ENCODE measurements at places on chromosomes 16 and 17. TPM values are rescaled to one million over a fixed set of nuclear protein-coding genes. Genes with fewer than 3 reads are reported as not detected.
A peak's percentile ranks its signal among the peaks of the same experiment; 100 is the strongest.

- no peak for DNase-seq
Observed at GRCh38 chr16:381012-381788, 578 bp downstream of the PGAP6 start.

DNA sequence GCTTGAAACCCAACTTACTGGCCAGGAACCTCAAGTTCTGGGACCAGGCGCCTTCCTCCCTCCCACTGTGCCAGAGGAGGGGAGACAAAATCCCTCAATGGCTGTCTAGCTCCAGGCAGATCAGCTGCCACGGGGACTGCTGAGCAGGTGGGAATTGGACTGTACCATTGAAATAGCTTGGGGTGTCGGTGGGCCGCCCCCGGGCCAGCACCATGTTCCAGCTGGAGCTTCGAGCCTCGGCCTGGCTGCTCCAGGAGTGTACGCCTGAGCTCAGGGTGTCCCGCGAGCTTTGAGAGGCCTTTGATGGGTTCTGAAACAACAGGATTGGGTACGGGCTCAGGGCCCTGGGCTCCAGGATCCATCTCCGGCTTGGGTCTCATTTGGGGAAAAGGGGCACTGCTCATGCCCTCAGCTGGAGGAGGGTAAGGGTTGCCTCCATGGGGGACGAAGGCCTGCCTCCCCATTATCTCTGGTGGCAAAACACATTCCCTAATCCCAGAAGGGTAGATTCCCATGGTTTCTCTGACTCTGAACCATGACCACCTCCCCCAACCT is 4.6 kb upstream of the SPATA32 start:
- DNase-seq, result no peak

GRCh38 chr16:15444264-15444663 is 9.9 kb downstream of the BMERB1 start:
- DNase-seq, result no peak

- no peak for DNase-seq
Observed at GRCh38 chr16:73219176-73219575, 171.2 kb upstream of the ZFHX3 start.

- no peak for DNase-seq
Observed at GRCh38 chr16:9039210-9039609, 52.2 kb upstream of the HAPSTR1 start.

GRCh38 chr16:85460252-85461021 is 152.7 kb upstream of the GSE1 start:
- no peak for DNase-seq

- no peak for DNase-seq
Observed at GRCh38 chr17:37135576-37135975, 186.8 kb downstream of the AATF start.

DNA sequence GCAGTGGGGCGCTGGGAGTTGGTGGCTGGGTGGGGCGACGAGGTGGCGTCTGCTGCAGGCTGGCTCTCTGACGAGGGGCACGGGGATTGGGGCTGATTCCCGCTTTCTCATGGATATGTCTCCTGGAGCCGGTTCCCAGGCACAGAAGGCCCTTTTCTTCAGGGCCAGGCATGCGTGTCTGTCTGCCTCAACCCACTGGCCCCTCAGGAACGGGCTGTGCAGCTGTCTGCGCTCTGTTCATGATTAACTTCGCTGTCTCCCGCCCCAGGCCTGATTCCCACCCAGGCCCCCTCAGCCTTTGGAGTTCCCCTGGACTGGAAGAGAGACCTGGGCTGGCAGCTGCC is 53.1 kb downstream of the RAP1GAP2 start:
- DNase-seq, result no peak

DNA sequence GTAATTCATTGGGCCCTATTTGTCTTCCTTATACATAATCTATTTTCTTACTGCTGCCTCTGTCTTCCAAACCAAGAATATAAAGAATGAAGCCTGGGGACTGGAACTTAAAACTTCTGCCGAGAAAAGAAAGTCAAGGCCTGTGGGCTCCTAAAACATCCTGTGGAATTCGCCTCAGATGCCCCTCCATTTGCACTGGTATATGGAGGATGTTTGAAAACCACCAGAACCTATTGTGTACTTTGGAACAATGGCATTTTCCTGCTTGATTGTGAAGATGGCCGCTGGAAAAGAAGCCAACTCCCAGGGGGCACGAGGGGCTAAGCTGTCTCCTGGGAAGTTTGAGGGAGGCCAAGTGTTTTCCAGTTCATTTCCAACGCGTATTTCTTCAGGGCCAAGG is 122.4 kb downstream of the WWOX start:
- DNase-seq, result no peak

GRCh38 chr17:75313941-75314551 is 24.8 kb upstream of the SLC25A19 start:
- peak; percentile 42 for DNase-seq

DNA sequence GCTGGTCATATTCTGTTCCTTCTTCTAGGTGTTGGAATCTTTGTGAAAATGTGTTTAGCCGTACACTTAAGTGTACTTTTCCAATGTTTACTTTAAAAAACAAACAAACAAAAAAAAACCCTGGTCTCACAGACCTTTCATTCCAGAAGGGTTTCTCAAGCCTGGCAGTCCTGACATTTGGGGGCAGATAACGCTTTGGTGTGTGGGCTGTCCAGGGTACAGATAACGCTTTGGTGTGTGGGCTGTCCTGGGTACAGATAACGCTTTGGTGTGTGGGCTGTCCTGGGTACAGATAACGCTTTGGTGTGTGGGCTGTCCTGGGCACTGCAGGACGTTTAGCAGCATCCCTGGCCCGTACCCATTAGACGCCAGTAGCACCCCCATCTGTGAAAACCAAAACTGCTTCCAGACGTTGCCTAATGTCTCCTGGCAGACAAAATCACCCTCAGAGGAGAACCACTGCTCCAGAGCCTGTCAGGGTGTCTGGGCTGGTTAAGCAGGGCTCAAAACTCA is 15.2 kb upstream of the FLCN start:
- DNase-seq, result no peak

DNA sequence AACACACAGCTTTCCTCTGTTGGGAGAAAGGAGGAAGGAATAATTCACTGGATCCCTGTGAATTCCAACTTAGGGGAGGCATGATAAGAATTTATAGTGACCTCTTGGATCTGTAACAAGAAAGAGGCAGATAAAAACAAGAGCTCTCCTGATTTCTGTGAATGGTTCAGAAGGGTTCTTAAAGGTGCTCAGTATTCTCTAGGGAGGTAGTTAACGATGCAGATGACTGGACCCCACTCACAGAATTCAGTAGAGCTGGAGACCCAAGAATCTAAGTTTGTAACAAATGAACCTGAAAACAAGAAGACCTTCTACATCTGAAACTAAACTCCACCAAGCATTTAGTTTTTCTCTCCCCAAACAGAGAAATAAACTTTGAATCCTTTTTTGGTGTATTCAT is 8.6 kb downstream of the ZNRF1 start:
- DNase-seq, result no peak

DNA sequence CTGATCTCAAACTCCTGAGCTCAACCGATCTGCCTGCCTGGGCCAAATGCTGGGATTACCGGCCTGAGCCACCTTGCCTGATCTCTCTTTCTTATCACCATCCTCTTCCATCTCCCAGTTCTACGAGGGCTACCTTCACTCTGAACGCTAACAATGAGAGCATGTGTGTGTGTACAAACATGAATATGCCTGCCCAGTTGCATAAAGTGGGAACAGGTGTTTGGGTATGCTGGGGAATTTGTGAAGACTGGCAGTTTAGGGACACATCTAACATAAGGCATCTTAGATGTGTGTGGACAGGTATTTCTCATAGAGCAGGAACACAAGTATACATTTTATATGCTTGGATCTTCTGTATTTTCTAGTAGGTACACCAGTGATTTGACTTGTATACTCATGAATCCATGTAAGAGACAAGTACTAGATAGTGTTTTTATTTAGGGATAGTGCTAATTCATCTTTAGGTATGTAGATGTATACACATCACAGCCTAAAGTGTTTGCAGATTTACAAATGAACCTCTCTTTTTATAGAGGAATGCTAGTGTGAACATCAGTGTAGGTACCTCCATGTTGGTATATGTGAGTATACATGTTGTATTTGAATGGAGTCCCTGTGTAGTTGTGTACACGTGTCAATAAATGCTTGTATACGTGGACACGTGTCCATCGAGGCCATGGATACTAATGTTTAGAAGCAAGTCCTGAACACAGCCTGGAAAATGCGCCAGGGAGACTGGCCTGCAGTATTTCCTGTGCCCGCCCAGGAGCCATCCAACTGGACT is 1.2 kb upstream of the DLX4 start:
- no peak for DNase-seq

- no peak for DNase-seq
Observed at GRCh38 chr17:43531955-43532354, 14.2 kb downstream of the ETV4 start.

GRCh38 chr16:27918755-27919154 is 144.8 kb downstream of the GSG1L start:
- DNase-seq, result no peak

DNA sequence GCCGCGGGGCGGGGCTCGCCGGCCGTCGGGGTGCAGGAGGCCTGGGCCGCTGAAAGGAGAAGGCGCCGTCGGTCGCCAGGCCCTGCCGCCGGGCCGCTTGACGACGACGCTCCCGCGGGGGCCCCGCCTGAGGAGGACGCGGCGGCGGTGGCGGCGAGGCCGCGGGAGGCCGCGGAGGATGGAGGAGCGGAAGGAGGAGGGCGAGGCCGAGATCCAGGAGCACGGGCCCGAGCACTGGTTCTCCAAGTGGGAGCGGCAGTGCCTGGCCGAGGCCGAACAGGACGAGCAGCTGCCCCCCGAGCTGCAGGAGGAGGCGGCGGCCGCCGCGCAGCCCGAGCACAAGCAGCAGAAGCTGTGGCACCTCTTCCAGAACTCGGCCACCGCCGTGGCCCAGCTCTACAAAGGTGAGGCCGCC is 430 bp downstream of the HAPSTR1 start:
- DNase-seq, result no peak

DNA sequence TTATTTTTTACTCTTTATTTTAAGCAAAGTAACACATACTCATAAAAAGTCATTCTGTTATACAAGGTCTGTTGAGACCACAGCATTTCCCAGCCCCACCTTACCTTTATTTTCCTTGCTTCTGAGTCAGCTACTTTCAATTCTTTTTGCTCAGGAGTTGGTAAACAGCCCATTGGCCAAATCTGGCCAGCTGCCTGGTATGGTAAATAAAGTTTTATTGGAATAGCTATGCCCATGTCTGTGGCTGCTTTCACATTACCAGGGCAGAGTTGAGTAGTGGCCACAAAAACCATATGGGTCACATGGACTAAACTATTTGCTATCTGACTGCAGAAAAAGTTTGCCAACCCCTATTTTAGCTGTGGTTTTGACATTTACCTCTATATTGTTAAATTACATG is 3.4 kb upstream of the NSRP1 start:
- no peak for DNase-seq

- DNase-seq, result no peak
Observed at GRCh38 chr16:20181416-20181815, 107.7 kb upstream of the GPR139 start.

GRCh38 chr16:11414815-11415775 is 69.8 kb downstream of the RMI2 start:
- no peak for DNase-seq

- no peak for DNase-seq
Observed at GRCh38 chr16:3610698-3611145, 684 bp downstream of the SLX4 start.

- DNase-seq, result no peak
Observed at GRCh38 chr16:17496891-17497290, 26.1 kb upstream of the XYLT1 start.

GRCh38 chr16:62644030-62644812 is 608.0 kb upstream of the CDH8 start:
- DNase-seq, result no peak

DNA sequence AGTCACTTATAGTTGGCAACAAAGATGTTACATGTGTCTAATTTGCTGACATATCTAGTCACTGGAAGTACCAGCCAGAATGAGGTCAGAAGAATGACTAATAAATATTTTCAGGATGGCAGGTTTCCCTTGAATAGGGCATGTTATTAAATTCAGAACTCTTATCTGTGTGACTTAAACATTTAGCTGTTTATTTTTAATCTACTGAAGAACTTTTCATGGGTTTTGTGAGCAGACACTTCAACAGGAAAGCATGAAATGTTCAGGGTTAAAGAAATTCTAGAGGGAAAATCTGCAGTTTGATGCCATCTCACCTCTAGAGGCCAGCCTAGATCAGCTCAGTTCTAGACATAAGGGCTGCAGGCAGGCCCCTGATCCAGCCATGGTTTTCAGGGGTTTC is 13.2 kb downstream of the JPT2 start:
- DNase-seq, result no peak

DNA sequence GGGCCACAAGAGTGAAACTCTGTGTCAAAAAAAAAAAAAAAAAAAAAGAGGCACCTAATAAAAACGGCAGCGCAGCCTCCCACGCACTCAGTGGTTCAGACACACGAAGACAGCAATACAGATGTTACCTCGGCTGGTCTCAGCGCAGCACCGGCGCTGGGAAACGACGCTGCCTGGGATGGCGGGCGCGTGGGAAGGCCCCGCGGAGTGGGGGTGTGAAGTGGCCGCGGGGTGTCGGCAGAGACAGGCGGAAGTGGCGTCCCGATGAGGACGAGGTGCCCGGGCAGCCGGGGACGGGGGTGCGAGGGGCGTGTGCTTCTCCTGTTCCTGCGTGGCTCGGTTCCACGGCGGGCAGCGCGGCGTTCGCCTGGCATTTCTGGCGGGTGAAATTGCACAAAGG is 179.4 kb downstream of the BANP start:
- DNase-seq, result no peak

DNA sequence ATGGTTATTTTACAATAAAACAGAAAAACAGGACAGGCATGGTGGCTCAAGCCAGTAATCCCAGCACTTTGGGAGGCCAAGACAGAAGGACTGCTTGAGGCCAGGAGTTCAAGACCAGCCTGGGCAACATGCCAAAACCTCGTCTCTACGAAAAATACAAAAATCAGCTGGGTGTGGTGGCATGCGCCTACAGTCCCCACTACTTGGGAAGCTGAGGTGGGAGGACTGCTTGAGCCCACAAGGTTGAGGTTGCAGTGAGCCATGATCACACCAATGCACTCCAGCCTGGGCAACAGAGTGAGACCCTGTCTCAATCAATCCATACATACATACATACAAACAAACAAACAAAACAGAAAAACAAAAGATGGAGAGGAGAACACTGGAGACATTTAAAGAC is 45.6 kb downstream of the USP31 start:
- no peak for DNase-seq

The SLFN12L gene
- total RNA-seq, result 8.4 TPM

The IL34 gene
- 22.6 TPM for total RNA-seq

The KRTAP4-4 gene
- 2.6 TPM for total RNA-seq

The KRT222 gene
- 3.4 TPM for total RNA-seq

The GNG13 gene
- not detected for total RNA-seq

The AKAP10 gene
- total RNA-seq, result 17.8 TPM
